Smooth muscle cell of the umbilical artery (primary cell): ENCODE measurements at places on chromosomes 7 and 10. TPM values are rescaled to one million over a fixed set of nuclear protein-coding genes. Genes with fewer than 3 reads are reported as not detected.

The LRRD1 gene
- total RNA-seq, result 0.28 and 0.30 TPM in 2 replicates

The C7orf33 gene
- total RNA-seq, result not detected in 2 replicates

The FEZF1 gene
- not detected in 2 replicates for total RNA-seq

The CNPY1 gene
- total RNA-seq, result not detected in 2 replicates

The CUBN gene
- total RNA-seq, result 0.89 and 4.8 TPM in 2 replicates

The TRIL gene
- 0.65 and 2.4 TPM in 2 replicates for total RNA-seq

The NKX2-3 gene
- 0.14 and 0.89 TPM in 2 replicates for total RNA-seq

The EFCAB10 gene
- 0.32 TPM in 1 of 2 replicates, not detected in the other for total RNA-seq

The CCDC136 gene
- 10.7 and 11.4 TPM in 2 replicates for total RNA-seq

The COL28A1 gene
- total RNA-seq, result 0.32 TPM in 1 of 2 replicates, not detected in the other
